ENCODE measurements at places on chromosomes 12 and 14. TPM values are rescaled to one million over a fixed set of nuclear protein-coding genes. Genes with fewer than 3 reads are reported as not detected.

Gene CRIP1
- polyA plus RNA-seq: 2,028 TPM

- no peak for DNase-seq
These were observed 101.7 kb downstream of the ZFP36L1 start for GRCh38 chr14:68691031-68691791.

DNA sequence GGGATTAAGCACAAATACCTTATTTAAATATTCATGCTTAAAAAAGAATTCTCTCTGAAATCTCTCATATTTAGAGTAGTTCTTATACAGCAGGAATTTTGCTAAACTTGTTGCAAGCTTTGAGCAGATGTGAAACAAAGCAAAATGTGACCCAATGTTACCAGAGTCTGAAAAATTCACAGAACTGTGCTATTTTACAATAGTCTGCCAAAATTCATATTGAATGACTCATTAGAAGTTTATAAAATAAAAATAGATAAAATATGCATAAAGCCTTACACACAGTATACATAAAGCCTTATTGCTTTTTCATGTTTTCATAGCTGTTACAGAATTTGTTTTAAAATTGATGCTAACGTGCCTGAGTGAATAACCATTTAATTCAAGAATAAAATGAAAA, 17.8 kb upstream of the RHOJ start:
- no peak for DNase-seq

Gene NPFF
- not detected for polyA plus RNA-seq

Gene PTPRR
- not detected for polyA plus RNA-seq

GRCh38 chr14:93914278-93914677, 12.9 kb upstream of the FAM181A start:
- DNase-seq: no peak

GRCh38 chr14:102264775-102265174, 40.2 kb downstream of the MOK start:
- DNase-seq: no peak

Data from CD4-positive, alpha-beta memory T cell (primary cell).